Stimulated activated CD8-positive, alpha-beta memory T cell treated with anti-CD3 and anti-CD28 coated beads, Interleukin-15, amount 100 ng/mL, for 1 hour (primary cell): ENCODE measurements at places on chromosomes 2 and 18.

GRCh38 chr2:215695861-215696260 is 260.0 kb upstream of the FN1 start:
- no peak for DNase-seq

DNA sequence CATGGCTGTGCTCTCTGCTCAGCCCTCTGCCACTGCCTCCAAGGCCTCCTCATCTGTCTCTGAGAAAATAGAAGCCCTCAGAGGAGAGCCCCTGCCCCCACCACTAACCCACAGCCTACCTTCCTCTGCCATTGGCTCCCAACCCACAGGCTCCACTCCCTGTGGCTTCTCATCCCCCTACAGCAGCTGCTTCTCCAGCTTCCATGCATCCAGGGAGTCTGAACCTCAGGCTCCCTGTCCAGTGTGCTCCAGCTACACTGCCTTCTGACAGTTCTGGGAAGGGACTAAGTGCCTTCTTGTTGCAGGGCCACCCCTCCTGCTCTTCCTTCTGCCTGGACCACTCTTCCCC is 29.3 kb downstream of the COL6A3 start:
- no peak for DNase-seq

DNA sequence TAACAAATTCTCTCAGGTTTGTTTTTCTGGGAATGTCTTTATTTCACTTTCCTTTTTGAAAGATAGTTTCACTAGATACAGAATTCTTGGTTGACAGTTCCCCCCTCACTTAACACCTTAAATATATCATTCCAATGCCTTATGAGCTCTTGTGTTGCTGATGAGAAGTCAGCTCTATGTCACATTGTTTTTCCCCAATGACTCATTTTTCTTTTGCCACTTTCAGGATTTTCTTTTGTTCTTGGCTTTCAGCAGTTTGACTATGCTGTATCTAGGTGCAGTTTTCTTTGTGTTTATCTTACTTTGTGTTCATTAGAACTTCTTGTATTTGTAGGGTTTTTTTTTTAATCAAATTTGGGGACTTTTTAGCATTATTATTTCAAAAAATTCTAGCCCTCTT is 5.6 kb upstream of the RALBP1 start:
- DNase-seq = no peak

DNA sequence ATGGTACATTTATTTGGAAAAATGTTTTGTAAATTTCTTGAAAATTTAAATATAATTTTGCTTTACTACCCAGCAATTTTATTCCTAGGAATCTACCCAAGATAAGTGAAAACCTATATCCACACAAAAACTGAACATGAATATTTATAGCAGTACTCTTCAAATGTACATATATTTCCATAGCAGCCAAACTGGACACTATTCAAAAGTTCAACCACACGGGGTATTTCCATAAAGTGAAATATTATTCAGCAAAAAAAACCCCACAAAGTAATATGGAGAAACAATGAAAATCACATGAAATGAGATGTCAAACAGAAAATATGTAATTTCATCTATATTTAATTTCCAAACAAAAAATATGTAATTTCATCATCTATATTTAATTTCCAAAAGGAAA is 1247.6 kb upstream of the TMEFF2 start:
- no peak for DNase-seq

DNA sequence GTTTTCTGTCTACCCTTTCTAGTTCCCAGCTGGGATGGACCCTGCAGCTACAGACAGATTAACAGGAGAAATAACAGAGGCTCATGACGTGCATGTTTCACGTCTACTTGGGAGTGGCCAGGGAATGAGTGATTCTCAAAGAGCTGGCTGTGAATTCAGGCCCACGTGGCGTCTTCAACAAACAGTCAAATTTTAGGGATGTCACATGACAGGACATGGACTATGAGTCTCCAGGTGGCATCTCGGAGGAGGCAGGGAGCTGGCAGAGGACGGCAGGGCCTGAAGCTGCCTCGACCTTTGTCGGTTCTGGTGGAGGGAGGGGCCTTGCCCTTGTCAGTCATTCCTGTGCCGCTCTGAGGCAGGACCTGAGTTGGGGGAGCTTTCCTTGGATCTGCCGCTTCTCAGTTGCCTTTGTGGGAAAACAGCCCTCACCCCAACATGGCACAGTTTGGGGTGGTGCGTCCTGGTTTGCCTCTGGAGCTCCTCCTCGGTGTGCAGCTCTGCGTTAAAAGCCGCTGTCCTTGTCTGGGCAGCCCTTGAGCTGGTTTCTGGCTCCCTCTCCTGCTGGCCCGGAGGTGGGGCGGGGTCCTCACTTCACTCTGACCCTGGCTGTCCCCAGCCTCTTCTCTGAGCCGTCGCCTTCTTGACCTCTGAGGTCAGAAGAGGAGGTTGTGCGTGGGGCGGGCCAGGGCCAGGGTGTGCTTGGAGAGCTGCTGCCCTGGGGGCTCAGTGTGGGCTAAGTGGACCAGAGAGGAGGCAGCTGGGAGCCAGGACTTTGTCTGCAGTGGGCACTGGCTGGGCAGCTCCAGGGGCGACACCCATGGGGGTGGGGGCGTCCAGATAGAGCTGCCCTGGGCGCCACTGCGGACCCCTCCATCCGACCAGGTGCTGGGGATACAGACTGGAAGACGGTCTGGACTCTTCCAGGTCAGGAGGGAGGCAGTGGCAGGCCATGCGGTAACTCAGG is 12.1 kb upstream of the GAL3ST2 start:
- no peak for DNase-seq

- no peak for DNase-seq
Measured at GRCh38 chr2:54709336-54709809, 14.1 kb upstream of the EML6 start.

DNA sequence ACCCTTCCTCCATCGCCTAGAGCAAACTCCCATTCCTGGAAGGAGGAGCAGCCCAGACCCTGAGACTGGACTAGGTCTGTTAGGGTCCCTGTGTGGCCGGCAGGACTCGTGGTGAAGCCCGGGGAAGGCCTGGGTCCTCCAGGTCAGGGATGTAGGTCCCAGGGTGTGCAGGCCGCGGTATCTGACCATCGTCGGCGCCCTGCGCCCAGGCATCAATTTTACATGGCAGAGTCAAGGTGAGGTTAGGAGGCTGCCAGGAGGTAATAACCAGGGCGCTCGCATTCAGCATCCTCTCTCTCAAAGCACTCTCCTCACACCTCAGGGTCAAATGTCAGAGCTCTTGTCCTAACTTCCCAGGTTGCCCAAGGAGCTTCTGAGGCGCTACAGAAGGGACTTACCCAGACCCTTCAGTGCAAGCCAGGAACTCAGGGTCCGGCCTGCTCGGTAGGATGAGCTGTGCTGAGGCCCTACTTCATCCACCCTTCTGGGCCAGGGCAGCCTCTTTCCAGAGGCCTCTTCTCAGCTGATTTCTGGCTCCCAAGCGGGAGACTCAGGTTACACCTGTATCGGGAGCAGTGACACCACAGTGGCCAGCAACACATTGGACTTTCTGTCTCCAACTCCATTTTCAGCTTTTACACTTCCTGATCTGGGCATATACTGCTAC is 628 bp downstream of the SH2D6 start:
- no peak for DNase-seq

- no peak for DNase-seq
Measured at GRCh38 chr2:15693926-15694588, 102.4 kb downstream of the DDX1 start.

DNA sequence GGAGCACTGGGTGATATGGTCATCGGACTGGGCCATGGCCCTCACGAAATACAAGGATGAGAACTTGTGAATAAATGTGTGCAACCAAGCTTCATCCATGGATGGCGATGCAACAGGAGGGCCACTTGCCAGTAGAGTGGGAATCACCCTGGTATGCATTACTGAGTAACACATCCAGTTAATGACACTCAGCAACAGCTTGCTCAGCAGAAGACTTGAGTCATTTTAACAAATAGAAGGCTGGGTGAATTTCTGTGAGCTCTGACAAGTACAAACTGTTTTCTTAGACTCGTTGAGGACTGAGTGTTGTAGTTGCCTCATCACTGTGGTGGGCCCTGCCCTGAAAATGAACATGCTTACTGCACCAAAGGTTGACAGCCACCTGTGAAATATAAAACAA is 221.6 kb downstream of the NCKAP5 start:
- no peak for DNase-seq

GRCh38 chr2:170339322-170339721 is 161.4 kb downstream of the MYO3B start:
- no peak for DNase-seq

DNA sequence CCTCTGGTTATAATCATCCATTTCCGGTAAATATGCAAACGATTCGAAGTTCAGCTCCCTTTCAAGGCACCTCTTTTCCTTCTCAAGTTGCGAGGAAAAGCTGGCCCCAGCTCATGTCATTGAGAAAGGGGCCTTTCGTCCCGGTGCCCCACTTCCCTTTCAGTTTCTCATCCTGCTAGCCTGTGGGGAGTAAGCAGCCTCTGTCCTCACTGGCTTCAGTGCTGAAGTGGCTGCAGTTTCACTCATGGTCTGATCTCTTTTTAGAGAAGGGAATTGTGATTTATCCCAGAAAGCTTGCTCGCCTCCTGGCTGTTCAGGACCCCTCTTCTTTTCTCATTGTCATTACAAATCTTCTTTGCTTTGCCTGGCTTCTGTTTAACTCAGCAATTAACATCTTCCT is 207.5 kb downstream of the NR4A2 start:
- DNase-seq = no peak

- no peak for DNase-seq
Measured at GRCh38 chr2:17190527-17190926, 327.7 kb downstream of the RAD51AP2 start.

DNA sequence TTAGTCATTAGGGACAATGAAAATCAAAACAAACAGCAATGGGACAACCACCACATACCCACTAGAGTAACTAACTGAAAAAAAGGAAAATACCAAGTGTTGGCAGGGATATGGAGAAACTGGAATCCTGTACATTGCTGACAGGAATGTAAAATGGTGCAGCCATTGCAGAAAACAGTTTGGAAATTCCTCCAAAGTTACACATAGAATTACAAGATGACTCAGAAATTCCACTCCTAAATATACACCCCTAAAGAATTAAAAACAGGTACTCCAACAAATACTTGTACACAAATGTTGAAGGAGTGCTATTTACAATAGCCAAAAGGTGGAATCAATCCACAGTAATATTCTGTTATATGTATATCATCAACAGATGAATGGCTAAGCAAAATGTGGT is 110.9 kb downstream of the ROCK1 start:
- DNase-seq = no peak

GRCh38 chr2:189862751-189863150 is 78.5 kb downstream of the PMS1 start:
- no peak for DNase-seq

DNA sequence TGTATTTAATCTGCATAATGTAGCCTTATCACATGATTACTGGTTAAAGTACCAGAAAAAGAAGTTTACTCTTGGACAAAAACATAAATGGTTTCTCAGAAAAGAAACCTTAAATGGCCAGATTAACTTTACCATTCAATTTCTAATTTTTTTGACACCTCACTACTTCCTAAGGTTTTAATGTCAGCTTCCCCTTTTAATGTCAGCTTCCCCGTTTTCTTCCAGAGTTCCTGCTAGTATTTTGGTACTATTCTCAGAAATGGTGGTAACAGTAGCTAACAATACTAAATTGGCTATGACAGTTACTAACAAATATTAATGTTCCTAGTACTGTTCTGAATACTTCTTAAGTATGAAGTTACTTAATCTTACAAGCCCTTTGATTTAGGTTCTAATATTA is 22.4 kb upstream of the SLC8A1 start:
- DNase-seq = no peak

DNA sequence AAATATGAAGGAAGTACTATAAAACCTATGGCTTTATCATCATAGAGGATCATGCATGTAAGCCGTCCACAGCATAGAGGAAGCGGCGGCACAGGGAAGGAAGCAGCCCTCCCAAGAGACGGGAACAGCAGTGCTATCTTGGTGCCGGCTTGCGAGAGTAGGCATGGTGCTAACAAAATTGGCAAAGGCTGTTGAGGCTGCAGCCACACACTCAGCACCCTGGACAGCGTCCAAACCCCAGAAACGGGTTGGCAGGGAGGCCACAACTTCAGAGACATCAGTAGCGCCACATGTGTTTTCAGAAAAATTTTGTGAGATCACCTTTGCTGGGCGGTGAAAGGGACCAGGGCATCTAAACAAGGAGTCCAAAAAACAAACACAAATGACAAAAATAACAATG is 37.7 kb downstream of the NETO1 start:
- DNase-seq = no peak

- DNase-seq = no peak
Measured at GRCh38 chr2:216215658-216216390, 106.7 kb downstream of the XRCC5 start.

DNA sequence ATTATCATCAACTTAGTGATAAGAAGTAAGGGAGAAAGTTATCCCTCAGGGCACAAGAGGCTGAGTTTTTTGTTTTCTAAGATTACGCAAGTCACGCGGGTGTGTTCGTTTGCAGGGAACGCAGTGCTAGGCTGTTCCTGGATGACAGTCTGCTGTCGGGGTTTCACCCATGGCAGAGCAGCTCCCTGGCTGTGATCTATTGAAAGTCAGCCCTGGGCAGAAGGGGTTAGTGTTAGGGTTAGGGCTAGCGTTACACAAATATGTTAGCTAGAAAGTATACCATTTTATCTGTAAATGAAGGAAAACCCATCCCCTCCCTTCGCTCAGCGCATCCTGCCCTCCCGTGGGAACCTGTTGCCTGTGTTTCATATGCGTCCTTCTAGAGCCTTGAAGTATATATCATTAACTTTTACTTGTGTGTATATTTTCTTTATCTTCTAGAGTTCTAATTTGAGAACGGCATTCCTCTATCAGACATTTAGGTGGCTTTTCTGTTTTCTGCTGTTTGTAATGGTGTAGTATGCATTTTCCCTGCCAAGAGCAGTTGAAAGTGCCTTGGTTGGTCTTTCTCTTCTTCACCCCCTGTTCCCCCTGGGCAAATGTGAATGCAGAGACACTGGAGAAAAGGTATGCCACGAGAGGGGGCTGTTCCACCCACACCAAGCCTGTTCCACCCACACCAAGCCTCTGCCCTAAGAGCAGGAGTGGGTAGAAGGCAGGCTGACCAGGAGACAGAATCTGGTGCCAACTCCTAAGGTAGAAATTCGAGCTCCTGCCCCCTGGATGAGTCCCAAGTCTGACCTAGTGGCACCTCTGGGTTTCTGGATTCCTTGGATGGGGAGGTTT is 47.0 kb downstream of the ARMC9 start:
- no peak for DNase-seq

GRCh38 chr2:60118061-60118460 is 435.4 kb downstream of the BCL11A start:
- DNase-seq = no peak

DNA sequence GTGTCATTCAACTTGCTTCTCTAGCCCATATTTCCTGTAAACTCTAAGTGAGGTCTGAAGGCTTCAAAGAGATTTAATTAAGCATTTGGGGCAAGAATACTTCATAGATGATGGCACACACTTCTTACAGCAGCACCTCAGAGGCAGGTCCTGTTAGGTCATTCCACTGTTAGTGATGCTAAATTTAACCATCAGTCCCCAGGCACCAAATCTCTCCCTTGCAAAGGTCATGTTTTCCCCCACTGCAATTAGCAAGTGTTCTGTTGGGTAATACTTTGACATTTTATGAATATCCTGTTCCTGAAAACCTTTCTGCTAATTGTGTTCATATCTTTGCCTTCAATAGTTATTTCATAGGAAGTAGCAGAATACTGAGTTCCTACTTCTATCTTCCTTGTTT is 117.0 kb downstream of the STK39 start:
- no peak for DNase-seq

- DNase-seq = no peak
Measured at GRCh38 chr18:63444580-63444979, 22.3 kb upstream of the VPS4B start.
